ENCODE measurements at places on chromosomes 1 and 21.

- no peak for DNase-seq
Observed at GRCh38 chr1:155759966-155760630, 71.2 kb downstream of the DAP3 start.

- no peak for DNase-seq
Observed at GRCh38 chr21:14998784-14999183, 66.0 kb downstream of the NRIP1 start.

- DNase-seq: no peak
Observed at GRCh38 chr1:38076038-38076437, 29.4 kb upstream of the POU3F1 start.

DNA sequence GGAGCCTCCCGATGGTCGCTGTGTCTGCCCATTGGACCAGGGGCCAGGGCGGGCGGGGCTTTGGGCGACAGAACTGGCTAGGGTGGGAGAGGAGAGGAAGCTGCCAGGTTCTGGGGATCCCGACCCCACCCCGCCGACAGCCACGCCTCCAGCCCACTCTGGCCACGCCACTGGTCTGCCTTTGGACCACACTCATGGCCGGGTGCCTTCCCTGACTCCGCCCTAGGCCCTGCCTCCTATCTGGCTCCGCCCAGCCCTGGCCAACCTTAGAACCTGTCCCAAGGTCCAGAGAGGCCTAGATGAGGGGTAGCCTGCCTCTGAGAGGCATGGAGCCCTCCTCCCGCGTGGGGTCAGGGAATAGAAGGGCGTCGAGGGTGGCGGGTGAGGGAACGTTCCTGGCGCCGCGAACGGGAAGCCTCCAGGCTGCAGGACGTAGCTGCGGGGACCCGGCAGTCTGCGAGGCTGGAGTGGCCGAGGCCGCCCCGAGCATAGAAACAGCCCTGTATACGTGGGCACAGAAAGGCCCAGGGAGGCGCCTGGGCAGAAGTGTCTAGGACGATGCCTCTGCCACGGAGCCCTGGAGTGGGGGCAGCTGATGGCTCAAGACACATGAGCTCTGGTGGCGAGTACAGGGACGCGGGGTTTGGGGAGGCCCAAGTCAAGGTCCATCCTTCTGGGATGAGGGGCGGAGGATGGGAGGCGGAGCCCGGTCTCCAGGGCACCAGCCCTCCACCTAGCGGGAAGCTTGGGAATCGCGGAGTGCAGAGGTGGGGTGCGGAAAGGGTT, 11.5 kb upstream of the COL16A1 start:
- DNase-seq: peak; percentile 50

DNA sequence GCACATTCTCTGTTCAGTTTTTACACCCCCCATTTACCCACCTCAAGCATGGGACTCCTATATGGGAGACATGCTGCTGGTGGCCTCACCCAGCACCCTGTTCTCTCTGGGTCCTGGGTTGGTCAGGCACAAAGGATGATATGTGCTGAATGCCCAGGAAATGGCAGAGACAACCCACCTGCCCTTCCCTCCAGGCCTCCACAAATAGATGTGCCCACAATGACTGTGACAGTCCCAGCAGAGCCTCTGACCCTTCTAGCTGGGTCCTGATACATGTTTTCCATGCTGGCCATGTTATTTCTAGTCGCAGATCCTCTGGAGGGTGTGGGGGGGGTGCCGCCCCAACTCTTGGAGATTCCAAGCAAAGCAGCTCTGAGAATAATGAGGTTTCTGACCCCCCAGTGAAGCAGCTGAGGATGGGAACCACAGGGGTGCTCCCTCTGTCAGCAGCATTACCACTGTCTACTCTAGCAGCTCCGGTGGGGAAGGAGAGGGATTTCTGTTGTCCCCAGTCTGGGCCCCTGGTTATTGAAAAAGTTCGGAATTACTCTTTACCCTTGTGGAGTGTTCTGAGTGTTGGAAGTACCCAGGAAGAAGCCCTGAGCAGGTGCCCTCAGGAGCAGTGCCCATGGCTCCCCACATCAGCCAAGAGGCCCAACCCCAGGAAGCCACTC, 1.2 kb upstream of the CCDC28B start:
- no peak for DNase-seq

Data from pulmonary artery endothelial cell (primary cell).